ENCODE measurements at places on chromosomes 16 and 17.
A peak's percentile ranks its signal among the peaks of the same experiment; 100 is the strongest.

DNA sequence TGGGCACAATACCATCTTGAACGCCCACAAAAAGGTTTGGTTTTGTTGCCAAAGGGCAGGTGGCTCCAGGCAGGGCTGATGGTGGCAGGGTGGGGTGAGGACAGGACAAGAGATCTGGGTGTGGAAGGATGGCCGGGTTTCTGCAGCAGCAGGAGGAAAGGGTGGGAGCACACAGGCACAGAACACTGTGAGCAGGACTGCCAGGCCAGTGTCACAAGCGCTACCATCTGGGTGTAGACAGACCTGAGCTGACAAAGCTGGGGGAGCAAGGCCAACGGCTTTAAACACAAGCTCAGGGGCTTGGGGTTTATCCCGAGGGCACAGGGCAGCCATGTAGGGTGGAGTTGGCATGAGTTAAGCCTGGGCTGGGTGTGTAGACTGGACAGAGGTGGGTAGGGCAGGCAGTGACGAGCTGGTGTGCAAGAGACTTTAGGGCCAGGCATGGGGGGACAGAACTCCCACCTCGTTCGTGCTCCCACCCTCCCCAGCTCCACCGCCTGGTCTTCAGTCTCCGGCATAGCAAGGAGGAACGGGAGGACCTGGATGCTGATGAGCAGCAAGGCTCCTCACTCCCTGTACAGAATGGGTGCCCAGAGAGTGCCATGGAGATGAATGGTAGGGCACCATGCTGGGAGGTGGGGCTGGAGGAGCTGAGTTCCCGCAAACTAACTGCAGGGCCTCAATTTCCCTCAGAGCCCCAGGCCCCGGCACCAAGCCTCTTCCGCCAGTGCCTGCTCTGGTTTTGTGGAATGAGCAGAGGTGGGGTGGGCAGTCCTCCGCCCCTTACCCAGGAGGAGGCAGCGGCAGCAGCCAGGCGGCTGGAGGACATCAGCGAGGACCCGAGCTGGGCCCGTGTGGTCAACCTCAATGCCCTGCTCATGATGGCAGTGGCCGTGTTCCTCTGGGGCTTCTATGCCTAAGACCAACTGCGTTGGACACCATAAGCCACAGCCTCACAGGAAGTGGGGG lies 7.0 kb downstream of the SLC5A2 start:
- DNase-seq: no peak

DNA sequence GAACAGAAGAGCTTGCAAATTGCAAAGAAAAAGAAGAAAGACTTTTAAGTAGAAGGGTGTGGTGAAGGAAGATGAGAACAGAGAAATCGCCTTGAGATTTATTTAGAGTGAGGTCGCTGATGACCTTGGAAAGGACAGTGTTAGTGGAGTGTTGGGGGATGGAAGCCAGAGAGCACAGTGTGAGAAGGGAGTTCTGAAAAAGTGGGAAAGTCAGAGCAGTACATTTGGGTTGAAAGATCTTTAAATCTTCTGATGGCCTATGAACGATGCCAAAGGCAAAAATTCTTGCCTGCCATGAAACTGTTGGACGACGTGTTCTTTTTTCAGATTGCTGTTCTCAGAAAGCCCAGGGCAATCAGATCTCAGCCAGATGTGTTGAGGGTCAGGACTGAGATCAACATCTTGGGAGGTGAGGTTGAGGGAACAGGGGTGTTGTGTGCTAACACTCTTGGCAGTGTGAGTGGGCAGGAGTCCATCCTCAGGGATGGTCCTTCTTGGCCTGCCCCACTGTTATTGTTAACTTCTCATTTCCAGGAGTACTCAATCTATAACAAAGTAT lies 330.1 kb downstream of the MAP2K6 start:
- no peak for DNase-seq

- DNase-seq: no peak
Measured at GRCh38 chr17:74019860-74020259, 183.6 kb upstream of the RPL38 start.

GRCh38 chr16:1192384-1193073 lies 32.5 kb downstream of the TPSG1 start:
- DNase-seq: no peak

GRCh38 chr16:28974007-28974436 lies 556 bp upstream of the SPNS1 start:
- DNase-seq: peak; percentile 57

- DNase-seq: no peak
Measured at GRCh38 chr17:5473906-5474305, 5.1 kb upstream of the DHX33 start.

- DNase-seq: no peak
Measured at GRCh38 chr17:6660805-6661463, 9.4 kb downstream of the C17orf100 start.

- no peak for DNase-seq
Measured at GRCh38 chr17:43224146-43224705, 4.2 kb downstream of the CCDC200 start.

- DNase-seq: no peak
Measured at GRCh38 chr17:28857905-28858800, 3.3 kb downstream of the ERAL1 start.

GRCh38 chr17:1726626-1727257 lies 2.2 kb downstream of the WDR81 start:
- no peak for DNase-seq

DNA sequence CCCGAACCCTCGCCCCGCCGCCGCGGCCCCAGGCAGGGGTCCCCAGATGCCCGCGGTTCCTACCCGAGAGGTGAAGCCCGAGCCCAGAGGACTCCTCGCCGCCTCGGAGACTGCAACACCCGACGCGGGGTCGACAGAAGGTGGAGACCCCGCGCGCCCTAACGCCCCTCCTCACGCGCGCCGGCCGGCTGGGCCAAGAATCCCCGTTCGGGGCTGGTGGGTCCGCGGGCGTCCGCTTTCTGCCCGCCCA lies 515 bp downstream of the SUMO2 start:
- DNase-seq: no peak
